Bone marrow (tissue), 2 donors: ENCODE measurements at places on chromosomes 3 and 15.

DNA sequence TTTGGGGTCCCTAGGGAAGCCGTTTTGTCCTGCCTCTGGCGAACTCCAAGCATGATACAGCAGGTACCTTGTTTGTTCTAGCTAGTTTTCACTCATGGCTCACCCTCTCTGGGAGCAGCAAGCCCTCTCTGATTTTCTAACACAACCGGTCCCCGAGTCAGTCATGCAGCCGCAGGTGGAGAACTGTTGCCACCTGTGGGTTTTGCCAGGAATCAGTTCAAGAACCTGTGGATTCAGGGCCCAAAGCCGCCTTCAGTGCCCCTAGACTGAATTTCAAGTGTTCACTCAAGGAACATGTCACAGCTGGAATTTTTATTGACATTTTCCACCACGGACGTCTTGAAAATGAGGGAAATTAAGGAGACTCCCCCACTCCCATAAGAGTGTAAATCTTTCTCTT is 13.3 kb upstream of the LRRK1 start:
- no peak for DNase-seq

DNA sequence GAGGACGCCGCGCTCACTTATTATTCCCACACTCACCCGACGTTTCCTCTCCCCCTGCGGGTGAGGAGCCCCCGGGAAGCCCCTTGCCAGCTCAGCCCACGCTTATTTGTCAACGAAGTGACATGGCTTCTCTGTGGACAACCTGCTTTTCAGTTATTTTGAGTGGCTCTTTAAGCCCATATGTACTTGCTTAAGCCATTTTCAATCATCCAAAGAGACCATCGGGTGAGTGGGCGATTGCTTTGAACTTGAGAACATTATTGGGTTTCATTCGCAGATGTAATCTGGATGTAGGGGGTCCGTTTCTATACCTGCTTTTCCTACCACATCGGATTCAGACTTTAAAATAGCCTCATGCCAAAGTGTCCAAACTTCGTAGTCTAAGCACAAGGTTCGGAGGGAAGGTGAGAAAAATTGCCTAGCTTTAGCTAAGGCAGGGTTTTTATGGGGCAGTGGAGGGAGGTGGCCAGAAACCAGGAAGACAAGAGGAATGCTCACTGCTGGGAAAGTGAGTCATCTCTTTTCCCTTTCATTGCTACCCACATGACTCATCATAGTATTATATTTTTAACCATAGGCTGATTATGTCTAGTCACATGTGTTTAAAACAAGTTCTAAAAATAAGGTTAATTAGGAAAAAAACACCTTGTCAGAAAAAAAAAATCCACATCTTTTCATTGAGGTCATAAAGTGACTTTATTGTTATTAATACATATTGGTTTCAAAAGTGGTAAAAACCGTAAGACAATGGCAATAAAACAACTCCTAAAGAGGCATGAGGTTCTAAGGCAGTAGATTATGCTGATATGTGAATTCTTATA is 773.1 kb upstream of the NR2F2 start:
- DNase-seq = no peak

- no peak for DNase-seq
Measured at GRCh38 chr3:135895106-135895733, 70.3 kb upstream of the PPP2R3A start.

GRCh38 chr3:146544929-146545528 is 622 bp upstream of the PLSCR1 start:
- no peak for DNase-seq

DNA sequence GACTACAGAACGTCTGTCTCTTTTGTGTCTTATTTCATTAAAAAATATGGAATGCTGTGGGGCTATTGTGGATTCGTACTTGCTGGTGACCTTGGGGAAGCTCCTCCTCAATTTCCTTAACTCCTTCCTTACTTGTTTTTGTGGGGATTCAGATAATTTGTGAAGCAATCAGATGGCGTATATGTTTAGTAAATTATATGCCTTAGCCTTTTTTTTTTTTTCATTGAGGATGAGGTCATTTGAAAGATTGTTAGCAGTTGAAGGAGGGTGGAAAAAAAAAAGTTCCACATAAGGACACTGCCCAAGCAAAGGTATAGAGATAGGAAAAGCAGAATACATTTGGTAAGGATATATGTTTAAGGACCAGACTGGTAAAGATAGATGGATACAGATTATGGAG is 3.3 kb downstream of the RNF13 start:
- no peak for DNase-seq

- DNase-seq = no peak
Measured at GRCh38 chr15:81161851-81162250, 27.8 kb downstream of the CFAP161 start.

DNA sequence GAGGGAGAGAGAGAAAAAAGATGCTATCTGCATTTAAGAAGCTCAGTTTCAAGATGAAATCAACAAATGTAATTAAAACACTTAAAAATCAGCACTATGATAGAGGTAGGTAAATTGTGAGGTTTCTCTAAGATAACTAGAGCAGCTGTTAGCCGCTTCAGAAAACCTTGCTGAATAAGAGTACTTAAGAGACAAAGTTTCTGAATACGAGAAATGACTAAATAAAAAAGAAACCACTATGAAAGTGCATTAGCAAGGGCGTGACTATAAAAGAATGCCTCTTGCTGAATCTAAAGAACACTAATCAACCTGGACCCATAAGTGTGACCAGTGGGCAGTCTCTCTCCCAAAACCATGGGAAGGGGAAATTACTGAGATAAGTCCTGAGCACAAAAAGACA is 41.8 kb downstream of the IQCB1 start:
- no peak for DNase-seq

- DNase-seq = no peak
Measured at GRCh38 chr15:26191193-26191592, 328.1 kb upstream of the ATP10A start.

DNA sequence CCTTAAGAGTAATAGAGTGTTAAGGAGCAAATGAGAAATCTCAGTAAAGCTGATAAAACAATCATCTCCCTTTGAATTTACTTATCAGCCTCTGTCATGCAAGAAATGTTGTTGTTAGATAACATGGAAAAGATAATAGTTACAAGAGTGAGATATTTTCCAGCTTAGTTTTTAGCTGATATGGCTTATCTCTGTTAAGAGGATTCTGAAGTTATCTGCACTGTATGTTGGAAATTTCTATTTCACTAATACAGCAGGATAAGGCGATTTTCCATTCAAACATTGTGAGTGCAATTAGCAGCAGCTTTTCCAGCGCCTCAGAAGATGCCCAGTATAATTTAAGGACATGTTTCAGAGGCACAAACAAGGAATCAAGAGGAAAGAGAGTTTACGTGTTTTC is 262.9 kb downstream of the CNTN6 start:
- DNase-seq = no peak

- no peak for DNase-seq
Measured at GRCh38 chr3:112390783-112391641, 58.1 kb downstream of the CD200 start.

GRCh38 chr15:35696767-35697231 is 150.8 kb upstream of the DPH6 start:
- DNase-seq = no peak

DNA sequence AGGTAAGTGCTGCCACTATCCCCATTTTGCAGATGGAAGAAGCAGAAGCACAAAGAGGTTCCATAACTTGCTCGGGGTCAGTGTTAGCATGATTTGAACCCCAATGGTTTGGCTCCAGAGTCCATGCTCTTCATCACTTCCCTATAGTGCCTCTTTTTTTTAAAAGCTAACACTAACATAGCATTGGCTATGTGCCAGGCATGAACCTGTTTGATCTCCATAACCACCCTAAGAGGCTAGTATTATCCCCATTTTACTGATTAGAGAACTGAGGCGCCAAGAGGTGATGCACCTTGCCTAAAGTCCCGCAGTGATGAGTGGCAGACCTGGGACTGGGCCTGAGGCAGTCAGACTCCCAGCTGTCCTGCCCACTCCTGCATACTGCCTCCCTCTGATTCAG is 7.3 kb downstream of the LINGO1 start:
- DNase-seq = no peak

DNA sequence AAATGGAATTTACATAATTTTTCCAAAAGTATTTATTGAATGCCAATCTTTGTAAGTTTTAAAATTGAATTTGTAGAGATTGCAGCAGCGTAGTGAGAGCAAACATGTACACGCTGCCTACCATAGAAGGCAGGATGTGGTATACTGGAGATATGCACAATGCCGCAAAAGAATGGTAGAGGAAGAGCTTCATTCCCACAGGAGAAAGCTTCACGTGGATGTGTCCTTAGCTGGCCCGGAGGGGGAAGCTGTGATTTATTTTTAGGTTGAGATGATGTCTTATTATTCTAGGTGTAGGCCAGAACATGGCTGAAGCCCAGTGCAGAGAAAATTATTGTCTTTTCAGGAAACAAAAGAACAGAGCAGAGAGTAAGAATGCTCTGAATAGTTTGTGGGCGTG is 743.3 kb upstream of the BCHE start:
- no peak for DNase-seq

DNA sequence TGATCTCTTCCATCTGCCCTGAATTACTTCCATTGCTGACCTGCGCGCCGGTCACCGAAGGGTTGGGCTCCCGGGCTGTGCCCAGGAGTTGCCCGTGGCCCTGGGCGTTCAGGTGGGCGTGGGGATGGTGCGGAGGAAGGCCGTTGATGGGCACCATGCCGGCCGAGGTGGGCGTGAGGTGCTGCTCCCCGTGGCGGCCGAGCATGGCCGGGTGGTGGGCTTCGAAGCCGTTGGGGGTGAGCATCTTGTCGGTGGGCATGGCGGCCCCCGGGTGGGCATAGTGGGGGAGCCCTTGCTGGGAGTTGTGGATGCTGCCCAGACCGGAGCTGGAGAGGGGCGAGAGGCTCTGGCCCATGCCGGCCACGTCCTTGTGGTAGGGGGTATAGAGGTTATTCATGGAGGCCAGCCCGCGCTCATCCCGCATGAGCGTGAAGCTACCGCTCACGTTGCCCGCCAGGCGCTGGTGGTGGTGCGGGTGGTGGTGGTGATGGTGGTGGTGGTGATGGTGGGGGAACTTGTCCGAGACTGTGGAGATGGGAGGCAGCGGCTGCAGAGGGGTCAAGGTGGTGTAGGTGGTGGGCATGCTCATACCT is 1.0 kb downstream of the ONECUT1 start:
- DNase-seq = no peak

GRCh38 chr3:193851941-193852674 is 259.1 kb downstream of the OPA1 start:
- no peak for DNase-seq

- DNase-seq = no peak
Measured at GRCh38 chr3:60277361-60277800, 973.9 kb downstream of the FHIT start.

DNA sequence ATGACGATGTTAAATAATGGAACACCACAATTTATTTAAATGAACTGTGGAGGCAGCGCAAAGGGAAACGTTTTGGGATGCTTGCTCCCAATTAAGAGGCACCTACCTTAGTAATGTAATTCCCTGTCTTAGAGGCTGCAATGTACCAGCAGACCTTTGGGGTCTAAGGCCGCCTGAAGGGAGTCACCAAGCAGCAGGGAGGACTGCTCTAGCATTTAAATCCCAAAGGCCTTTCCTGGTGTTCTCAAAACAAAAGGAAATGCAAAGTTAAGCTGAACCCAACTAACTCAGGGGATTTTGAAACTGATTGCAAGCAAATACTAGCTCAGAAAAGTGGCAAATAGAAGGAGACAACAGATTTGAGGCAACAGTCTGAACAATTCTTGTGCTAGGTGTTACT is 510.8 kb downstream of the GABRG3 start:
- no peak for DNase-seq

DNA sequence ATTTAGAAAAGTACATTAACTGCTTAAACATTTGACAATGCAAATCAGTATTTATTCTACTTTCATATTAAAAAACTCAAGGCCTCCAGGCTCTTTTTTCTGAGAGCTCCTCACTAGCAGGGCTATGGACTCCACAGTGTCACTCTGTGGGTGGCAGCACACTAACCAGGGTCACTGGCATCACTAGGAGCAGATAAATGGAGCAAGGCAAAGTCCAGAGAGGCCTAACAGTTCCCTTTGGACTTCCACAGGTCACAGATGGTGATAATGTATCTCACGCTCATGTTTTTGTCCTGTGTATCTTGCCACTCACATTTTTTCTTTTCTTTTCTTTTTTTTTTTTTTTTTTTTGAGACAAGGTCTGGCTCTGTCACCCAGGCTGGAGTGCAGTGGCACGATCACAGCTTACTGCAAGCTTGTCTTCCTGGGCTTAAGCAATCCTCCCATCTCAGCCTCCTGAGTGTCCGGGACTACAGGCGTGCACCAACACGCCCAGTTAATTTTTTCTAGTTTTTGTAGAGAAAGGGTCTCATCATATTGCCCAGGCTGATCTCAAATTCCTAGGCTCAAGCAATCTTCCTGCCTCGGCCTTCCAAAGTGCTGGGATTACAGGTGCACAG is 7.8 kb downstream of the SPG21 start:
- no peak for DNase-seq

DNA sequence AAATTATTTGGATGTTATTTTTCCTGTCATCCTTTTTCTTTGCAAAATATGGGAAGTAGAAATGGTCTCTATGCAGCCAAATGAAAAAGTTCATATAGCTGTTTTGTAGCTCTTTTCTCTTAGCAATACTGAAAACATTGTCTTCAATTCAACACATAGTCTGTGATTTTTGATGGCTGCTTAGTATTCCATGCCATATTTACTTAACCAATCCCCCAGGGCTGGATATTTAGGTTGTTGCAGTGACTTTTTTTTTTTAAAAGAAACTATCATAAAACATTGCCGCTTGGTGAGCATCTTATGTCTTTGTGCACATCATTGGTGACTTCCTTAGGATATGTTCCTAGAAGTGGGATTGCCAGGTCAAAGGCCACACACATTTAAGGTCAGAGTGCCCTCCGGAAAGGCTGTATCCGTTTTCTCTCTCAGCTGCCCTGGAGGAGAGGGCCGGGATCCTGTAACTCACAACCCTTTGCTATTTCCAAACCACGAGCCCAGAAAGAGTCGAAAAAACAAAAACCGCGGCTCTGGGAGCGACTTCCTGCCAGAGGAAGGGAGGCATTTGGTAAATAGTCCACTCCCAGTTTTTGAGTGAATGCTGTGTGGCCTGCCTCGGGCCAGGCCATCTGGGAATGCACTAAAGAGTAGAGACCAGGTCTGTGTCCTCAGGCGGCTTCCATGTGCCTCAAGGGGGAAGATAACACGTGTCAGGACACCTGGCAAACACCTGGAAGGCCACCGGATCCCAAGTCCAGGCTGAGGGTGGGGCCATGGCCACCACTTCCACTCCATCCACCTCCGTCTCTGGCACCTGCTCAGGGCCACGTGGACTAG is 41.9 kb downstream of the SMAD6 start:
- DNase-seq = no peak

GRCh38 chr15:38164061-38164460 is 88.6 kb upstream of the SPRED1 start:
- no peak for DNase-seq

- no peak for DNase-seq
Measured at GRCh38 chr3:66499881-66500575, 794 bp downstream of the LRIG1 start.

- no peak for DNase-seq
Measured at GRCh38 chr15:58399739-58400138, 32.1 kb upstream of the LIPC start.

GRCh38 chr15:101675796-101676582 is 23.8 kb upstream of the TM2D3 start:
- no peak for DNase-seq
